ENCODE measurements at places on chromosomes 2 and 18.

- no peak for DNase-seq
Observed at GRCh38 chr18:40866013-40866645, 1088.9 kb upstream of the PIK3C3 start.

DNA sequence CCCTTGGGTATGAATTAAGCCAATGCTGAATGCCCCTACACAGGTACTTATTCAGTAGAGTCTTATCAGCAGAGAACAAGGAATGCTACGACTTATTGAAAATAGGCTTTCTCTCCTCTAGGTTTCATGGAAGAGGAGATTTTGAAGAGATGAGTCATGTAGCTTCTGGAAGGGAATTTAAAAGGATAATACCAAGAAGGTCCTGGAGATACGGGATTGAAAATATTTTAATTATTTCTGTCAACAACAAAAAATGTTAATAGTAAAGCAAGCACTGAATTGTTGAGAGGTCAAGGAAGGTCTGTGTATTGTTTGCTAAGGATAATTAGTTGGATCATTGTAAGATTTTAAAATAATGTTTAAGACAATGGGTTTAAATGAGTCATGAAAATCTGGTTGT, 293.0 kb upstream of the SPHKAP start:
- no peak for DNase-seq

DNA sequence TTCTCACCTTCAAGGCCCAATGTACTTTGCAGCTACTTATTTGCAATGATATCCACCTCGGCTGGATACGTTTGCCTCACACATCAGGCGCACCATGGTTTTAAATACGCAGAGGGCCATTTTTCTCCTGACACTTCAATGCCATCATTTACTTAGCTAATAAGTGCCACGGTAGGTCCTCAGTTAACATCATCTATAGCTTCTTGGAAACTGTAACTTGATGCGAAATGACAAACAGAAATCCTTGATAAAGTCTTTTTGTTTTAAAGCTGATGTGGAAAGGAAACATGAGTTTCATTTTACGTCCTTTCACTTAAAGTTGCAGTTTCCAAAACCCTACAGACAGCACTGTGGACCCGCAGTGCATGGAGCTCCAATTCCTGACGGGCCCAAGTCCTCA, 37.1 kb downstream of the ZNF516 start:
- no peak for DNase-seq

DNA sequence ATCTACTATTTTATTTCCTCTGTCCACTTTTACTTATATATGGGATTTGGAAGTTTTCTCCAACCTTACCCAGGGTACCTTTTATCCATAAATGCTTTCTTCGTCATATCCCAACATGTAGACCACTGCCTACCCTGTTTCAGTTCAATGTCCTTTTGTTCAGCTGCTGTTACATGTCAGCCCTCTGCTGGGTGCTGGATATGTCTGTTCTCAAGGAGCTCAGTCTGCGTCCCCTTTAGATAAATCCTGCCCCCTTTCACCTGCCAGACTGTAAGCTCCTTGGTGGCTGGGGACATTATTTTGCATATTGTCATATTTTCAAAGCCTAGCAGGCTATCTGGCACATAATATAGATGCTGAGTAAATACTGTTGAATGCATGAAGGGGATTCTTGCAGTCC, 53.2 kb downstream of the NEMP2 start:
- DNase-seq: peak; percentile 76

DNA sequence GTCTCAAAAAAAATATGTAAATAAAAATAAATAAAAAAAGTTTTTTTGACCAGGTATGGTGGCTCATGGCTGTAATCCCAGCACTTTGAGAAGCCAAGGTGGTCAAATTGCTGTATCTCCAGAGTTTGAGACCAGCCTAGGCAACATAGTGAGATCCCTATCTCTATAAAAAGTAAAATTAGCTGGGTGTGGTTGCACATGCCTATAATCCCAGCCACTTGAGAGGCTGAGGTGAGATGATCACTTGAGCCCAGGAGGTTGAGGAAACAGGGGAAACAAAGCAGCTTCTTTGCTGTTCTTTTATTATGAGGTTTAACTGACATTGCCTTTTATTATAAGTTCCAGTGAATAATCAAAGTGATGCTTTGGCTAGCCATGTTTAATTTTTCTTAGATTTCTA, 25.0 kb downstream of the ACTR2 start:
- no peak for DNase-seq
